Gastroesophageal sphincter (tissue), 4 donors: ENCODE measurements at places on chromosomes 4 and X. TPM values are rescaled to one million over a fixed set of nuclear protein-coding genes. Genes with fewer than 3 reads are reported as not detected.

The F8A3 gene
- 12.4 TPM for total RNA-seq

The FGD1 gene
- 7.9 TPM for total RNA-seq

GRCh38 chr4:41549478-41549877 is 11.5 kb downstream of the LIMCH1 start:
- H3K27ac ChIP-seq = no peak overlapping the region
- no peaks in the 10 kb centered on the region for H3K36me3 ChIP-seq

DNA sequence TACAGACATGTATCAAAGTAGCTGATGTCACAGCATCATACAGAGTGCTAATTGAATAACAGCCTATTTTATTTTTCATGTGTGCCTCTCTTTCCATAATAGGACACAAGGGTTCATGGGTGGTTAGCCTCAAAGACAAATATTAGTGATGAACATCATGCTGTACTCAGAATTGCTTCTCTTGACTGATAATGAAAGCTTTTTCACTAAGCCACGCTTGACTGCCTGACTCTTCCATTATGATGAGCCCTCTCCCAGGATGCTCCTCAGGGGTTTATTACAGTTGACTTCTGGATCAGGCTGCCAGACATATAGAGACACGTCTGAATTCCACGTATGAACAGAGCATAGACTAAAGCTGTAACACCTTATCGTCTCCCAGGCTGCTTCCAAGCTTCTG is 2757.5 kb downstream of the PCDH7 start:
- H3K27ac ChIP-seq = no peak overlapping the region
- H3K4me1 ChIP-seq = no peaks in the 10 kb centered on the region
- no peaks in the 10 kb centered on the region for H3K27me3 ChIP-seq
- H3K36me3 ChIP-seq = no peaks in the 10 kb centered on the region

DNA sequence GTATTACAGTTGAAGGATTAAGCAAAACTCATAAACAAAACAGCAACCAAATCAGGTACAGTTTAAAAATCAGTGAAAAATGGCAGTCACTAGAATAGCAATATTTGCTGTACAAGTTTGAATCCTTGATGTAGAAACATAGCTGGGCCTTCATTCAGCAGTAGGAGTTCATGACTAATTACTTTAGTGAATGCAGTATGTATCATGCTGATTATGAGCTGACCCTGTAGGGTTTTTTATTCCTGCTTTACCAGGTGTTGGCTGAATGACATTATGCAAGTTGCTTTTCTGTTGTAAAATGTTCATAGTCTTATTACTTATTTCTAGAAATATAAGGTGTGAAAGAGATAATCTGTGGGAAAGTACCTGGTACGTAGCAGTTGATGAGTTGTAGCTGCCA is 179.6 kb downstream of the CCSER1 start:
- no peaks in the 10 kb centered on the region for H3K36me3 ChIP-seq
- H3K27ac ChIP-seq = no peak overlapping the region
- no peak overlapping the region for H3K4me3 ChIP-seq
- no peaks in the 10 kb centered on the region for H3K27me3 ChIP-seq
- ATAC-seq = no peak
- H3K4me1 ChIP-seq = no peaks in the 10 kb centered on the region

DNA sequence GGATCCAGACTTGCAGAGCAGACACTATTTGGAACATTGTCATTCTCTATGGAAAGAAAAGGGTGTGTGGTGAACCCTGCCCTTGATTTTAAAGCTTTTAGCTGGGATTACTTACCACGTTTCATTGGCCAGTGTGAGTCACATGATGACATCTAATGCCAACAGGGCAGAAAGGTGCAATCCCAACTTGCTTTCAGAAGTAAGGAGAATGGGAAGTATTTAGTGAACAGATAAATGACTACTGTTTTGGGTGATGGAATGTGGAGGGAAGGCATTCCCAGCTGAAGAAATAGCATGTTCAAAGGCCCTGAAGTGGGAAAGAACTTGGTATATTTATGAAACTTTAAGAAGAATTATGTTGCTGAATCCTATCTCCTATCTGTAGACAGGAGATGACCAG is 44.5 kb downstream of the SYTL5 start:
- no peaks in the 10 kb centered on the region for H3K4me1 ChIP-seq
- no peak overlapping the region for H3K27ac ChIP-seq
- no peak for ATAC-seq
- no peak overlapping the region for H3K4me3 ChIP-seq
- no peaks in the 10 kb centered on the region for H3K27me3 ChIP-seq

The CLDN34 gene
- total RNA-seq = not detected

GRCh38 chr4:122733787-122734120 is 1.2 kb downstream of the BBS12 start:
- peak overlapping the region; percentile 90 for H3K27ac ChIP-seq
- no peaks in the 10 kb centered on the region for H3K27me3 ChIP-seq
- ATAC-seq = no peak
- no peak overlapping the region for H3K4me3 ChIP-seq
- H3K36me3 ChIP-seq = no peaks in the 10 kb centered on the region

GRCh38 chr4:129323658-129324057 is 227.7 kb downstream of the C4orf33 start:
- H3K27me3 ChIP-seq = no peaks in the 10 kb centered on the region
- ATAC-seq = no peak
- H3K4me1 ChIP-seq = no peaks in the 10 kb centered on the region
- H3K27ac ChIP-seq = no peak overlapping the region
- no peak overlapping the region for H3K4me3 ChIP-seq

DNA sequence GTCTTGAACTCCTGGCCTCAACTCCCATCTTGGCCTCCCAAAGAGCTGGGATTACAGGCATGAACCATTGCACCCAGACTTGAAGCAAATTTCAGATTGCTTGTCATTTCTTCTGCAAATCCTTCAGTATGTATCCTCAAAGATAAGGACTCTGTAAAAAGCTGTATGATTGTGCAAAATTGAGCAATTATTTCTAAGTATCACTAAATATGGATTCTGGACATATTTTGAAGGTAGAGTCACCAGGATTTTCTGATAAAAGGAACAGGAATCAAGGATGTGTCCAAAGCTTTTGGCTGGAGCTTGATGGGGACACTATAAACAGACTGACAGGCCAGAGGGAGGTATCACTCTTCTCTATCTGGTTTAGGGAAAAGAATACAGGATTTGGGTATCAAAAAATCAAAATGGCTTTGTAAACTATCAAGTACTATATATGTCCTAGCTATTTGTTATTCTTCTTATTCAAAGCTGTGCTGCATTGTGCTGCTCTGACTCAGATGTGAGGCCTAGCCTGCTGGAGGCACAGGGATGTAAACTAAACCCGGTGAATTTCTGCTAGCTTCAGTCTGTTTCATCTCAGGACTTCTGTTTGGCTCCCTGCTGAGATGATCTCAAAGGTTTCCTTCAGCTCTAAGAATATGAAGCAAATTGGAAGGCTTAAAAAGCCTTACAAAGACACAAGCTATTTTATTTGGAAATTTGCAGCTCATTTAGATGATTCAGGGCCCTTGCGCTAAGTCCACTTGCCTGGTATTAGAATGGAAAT is 8.3 kb downstream of the RPS4X start:
- no peaks in the 10 kb centered on the region for H3K4me1 ChIP-seq
- H3K4me3 ChIP-seq = no peak overlapping the region
- ATAC-seq = no peak
- no peaks in the 10 kb centered on the region for H3K27me3 ChIP-seq

DNA sequence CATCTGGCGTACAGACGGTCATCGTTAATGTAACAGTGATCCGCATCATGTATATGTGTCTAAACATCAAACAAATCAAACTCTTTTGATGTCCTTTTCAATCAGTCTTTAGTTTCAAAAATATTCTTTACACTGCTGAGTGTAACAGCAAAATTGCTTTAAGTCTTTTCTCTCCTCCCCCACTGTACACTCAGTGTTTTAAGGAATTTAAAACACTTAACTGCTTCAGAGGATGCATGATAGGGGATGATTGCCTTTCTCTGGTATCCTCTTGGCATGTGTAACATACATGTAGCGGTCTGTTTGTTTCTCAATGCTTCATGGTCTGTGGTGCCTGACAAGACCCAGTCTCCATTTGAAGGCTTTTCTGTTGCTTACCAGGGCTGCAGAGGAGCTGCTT is 41.6 kb downstream of the LIMCH1 start:
- H3K36me3 ChIP-seq = no peaks in the 10 kb centered on the region
- H3K4me1 ChIP-seq = peaks cover 4% of the 10 kb centered on the region
- ATAC-seq = no peak

DNA sequence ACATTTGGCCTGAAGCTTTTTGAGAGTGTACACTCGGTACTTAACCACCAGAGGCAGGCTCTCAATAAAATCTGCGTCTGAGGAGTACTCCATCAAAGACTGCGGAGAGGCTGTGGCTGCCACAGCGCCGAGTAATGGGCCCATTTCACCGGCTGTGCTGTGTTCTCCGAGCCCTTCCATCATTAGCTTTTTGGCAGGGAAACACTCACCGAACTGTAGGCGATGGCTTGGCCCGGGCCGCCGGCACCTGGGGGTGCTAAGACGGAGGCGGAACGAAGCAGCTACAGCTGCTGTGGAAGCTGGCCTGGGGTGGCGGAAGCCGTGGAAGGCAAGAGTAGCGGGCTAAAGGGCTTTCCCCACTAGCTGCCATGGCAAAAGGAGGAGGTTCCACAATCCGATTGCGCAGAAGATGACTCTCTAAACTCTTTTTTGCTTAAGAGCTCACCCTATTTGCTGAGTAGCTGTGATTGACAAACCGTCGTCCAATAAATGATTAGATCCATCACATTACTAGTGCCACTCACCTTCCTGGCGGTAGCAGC is 48.5 kb upstream of the PABPC1L2A start:
- no peaks in the 10 kb centered on the region for H3K27me3 ChIP-seq
- H3K4me3 ChIP-seq = peak overlapping the region; percentile 32
- ATAC-seq = peak; percentile 28
- peak overlapping the region; percentile 43 for H3K27ac ChIP-seq

The ALPK1 gene
- total RNA-seq = 15.0 TPM

DNA sequence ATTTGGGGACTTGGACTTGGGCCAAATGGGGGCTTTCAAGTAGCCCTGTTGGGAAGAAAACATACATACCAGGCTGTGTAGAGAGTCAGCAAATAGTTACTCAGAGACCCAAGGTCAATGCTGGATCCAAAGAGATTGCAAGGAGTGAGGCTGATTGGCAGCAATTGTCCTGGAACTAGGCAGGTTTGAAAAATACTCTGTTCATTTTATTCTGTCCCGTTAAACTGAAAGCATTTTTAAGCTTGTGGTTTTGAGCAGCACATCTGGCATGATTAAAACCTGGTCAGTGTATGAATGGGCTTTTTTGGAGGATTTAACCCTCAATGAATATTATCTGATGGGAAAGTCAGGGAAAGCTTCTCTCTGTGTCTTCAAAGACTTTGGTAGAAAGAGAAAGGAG is 294.3 kb upstream of the BOD1L1 start:
- H3K27ac ChIP-seq = no peak overlapping the region
- H3K36me3 ChIP-seq = no peaks in the 10 kb centered on the region
- no peak for ATAC-seq
- no peaks in the 10 kb centered on the region for H3K4me1 ChIP-seq

GRCh38 chrX:68018248-68019203 is 414.8 kb downstream of the OPHN1 start:
- H3K4me3 ChIP-seq = no peak overlapping the region
- H3K36me3 ChIP-seq = no peaks in the 10 kb centered on the region
- ATAC-seq = no peak
- no peaks in the 10 kb centered on the region for H3K4me1 ChIP-seq
- no peak overlapping the region for H3K27ac ChIP-seq

The TIGD2 gene
- 2.2 TPM for total RNA-seq

- H3K27me3 ChIP-seq = no peaks in the 10 kb centered on the region
- no peak overlapping the region for H3K4me3 ChIP-seq
- no peaks in the 10 kb centered on the region for H3K4me1 ChIP-seq
- no peak overlapping the region for H3K27ac ChIP-seq
These were observed 69.2 kb upstream of the ZCCHC13 start for GRCh38 chrX:74234818-74235217.

GRCh38 chr4:62670514-62670913 is 1470.4 kb downstream of the ADGRL3 start:
- no peak overlapping the region for H3K27ac ChIP-seq
- H3K4me3 ChIP-seq = no peak overlapping the region
- H3K36me3 ChIP-seq = no peaks in the 10 kb centered on the region
- H3K4me1 ChIP-seq = no peaks in the 10 kb centered on the region

The MAGEA12 gene
- total RNA-seq = not detected

The EDA gene
- 5.6 TPM for total RNA-seq

DNA sequence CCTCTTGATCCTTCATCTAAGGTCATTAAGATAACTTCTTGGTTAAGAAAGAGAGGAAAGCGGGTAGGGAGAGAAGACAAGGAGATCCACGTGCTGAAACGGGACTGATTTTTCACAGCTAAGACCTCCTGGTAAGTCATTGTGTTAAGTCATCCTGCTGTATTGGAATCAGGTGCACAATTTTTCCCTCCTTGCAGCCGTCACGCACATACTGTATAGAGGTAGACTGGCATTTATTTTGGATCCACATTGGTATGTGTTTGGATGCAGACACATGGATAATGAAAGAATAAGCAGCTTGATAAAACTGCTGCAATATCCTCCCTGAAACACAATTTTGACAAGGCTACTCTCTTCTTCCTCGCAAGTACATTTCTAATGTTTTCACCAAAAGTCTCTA is 60.1 kb upstream of the NAP1L5 start:
- H3K4me1 ChIP-seq = no peaks in the 10 kb centered on the region
- no peak for ATAC-seq
- no peak overlapping the region for H3K4me3 ChIP-seq
- H3K36me3 ChIP-seq = peaks cover 39% of the 10 kb centered on the region
- no peak overlapping the region for H3K27ac ChIP-seq

DNA sequence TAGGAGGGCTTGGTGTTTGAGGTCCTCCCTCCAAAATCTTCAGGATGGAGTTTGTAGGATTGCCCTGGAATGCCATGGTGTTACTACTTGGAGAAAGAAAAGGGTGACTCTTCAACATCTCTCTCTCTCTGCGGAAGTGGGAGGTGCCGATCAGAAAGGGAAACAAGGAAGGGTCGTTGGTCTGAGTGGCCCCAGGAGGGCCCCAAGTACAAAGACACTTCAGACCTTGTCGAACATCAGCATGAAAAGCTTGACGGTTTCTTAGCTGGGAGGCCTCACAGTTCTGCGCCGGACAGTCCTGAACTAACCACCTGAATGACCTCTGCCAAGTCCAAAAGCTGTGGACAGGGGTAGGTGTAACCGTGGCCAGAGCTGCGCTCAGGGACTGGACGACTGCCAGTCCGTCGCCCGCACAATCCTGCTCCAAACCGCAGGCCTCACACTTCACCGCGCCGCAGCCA is 646 bp upstream of the GSX2 start:
- peak overlapping the region; percentile 46 for H3K4me3 ChIP-seq
- no peak overlapping the region for H3K27ac ChIP-seq
- ATAC-seq = no peak
- H3K4me1 ChIP-seq = peaks cover 20% of the 10 kb centered on the region
- no peaks in the 10 kb centered on the region for H3K36me3 ChIP-seq
- peaks cover 100% of the 10 kb centered on the region for H3K27me3 ChIP-seq

- no peaks in the 10 kb centered on the region for H3K4me1 ChIP-seq
- no peaks in the 10 kb centered on the region for H3K36me3 ChIP-seq
- H3K27me3 ChIP-seq = peaks cover 5% of the 10 kb centered on the region
- no peak overlapping the region for H3K27ac ChIP-seq
- no peak overlapping the region for H3K4me3 ChIP-seq
- ATAC-seq = no peak
These were observed 72.4 kb downstream of the CCNG2 start for GRCh38 chr4:77229433-77229832.

The PCDH7 gene
- total RNA-seq = 358 TPM
